ENCODE measurements at places on chromosomes 11 and 22.

DNA sequence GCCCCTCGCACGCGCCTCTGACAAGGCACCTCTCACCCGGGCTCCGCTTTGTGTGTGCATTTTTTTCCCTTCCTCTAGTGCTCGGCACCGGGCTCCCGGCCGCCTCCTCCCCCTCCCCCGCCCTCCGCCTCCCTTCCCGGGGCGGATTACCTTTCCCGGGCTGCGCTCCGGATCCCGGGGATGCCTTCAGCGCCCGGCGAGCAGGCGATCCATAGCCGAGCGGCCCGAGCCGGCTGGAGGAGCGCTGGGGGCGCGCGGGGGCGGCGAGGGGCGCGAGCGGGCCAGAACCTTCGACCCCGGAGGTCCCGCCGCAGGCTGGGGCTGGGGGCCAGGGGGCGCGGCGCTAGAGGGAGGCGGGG lies 282 bp downstream of the MPPED2 start:
- DNase-seq = no peak

GRCh38 chr11:13118650-13119049 lies 109.5 kb downstream of the RASSF10 start:
- no peak for DNase-seq

DNA sequence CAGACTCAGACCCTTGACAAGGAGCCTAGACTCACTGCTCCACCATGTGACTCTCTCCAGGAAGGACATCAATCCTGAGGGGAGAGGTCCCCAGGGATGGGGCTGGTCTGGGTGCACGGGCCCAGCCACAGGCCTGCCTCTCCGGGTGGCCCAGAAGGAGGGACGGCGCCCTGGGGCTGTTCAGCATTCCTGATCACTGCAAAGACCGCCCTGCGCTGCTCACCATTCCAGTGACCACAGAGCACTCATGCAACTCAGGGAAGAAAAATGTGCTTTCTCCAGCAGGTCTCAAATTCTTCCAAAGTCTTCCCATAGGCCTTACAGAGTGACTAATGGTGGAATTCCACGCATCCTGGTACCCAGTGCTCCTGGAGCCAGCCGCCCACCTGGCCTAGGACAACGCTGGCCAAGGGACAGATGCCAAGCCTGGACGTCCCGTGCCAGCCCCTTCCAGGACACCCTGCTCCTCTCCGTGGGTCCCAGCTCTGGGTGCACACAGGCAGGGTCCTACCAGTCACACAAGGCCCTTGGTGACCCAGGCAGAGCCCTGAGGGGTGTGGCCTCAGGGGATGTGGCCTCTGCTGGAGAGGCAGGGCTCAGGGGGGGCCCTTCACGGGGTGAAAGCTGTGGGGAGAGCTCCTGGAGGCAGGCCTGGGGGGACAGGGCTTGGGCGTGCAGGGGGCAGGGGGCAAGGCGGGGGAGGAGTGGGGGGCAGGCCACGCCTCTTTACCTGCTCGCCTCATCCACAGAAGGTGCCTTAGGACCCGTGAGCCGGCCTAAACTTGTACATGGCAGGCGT lies 178.8 kb downstream of the IGLL1 start:
- no peak for DNase-seq

- no peak for DNase-seq
These were observed 39.1 kb downstream of the SLC35F2 start for GRCh38 chr11:107819361-107820014.

DNA sequence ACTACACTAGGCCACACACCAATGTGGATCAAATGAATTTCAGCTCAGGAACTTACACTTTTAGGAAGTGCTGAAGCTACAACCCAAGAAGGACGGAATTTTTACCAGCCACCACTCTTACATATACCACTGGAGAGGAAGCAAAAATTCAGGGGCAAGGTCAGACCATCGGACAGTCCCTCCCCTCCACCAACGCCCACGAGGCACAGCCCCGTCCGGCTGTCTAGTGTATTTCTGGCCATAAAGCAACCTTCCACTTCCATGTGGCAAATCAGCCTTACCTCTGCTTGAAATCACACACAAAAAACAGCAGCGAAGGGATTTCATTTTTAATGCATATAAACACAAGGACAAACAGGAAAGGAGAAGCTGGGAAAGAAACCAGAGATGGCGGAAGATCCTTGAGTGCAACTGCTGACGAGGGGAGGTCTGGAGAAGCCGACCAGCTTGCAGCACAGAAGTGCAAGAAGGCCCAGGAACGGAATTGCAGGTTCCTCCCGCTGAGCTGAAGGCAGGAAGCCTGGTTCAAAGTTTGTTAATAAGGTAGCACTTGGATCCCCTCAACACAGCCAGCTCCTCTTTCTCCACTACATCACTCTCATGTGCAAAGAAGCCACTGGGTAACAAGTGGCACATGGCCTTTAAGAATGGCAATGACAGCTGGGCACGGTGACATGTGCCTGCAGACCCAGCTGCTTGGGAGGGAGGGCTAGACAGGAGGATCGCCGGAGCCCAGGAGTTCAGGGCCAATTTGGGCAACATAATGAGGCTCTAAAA lies 71.5 kb downstream of the SHANK2 start:
- no peak for DNase-seq

DNA sequence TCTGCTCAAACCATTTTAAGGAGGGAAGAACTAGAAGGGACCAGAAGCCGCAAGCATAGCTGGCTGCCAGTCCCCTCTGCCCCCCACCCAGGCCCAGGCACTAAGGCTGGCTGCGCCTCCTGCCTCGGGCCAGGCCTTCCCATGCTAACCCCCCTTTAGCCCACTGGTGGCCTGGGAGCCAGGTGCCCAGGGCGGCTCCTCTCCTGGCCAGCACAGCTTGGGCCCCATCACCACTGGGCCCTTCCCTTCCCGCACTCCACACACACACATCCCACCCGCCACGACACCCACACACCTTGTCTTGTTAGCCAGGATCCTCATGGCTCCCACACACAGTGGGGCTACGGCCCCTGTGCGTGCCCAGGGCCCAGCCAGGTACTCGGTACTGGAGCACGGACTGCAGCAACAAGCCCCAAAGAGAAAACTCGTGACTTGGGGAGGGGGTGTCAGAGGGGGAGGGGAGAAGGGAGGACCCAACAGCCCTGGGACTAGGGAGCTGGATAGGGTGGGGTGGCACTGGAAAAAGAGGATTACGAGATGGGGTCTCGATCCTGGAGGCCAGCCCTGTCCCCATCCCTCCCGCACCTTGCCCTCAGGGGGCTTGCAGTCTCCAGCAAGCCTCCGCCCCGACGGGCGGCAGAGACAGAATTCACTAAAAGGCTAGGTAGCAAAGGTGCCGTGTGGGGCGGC lies 16.0 kb downstream of the BCL9L start:
- no peak for DNase-seq

- no peak for DNase-seq
These were observed 960.1 kb upstream of the FAT3 start for GRCh38 chr11:91264481-91264880.

DNA sequence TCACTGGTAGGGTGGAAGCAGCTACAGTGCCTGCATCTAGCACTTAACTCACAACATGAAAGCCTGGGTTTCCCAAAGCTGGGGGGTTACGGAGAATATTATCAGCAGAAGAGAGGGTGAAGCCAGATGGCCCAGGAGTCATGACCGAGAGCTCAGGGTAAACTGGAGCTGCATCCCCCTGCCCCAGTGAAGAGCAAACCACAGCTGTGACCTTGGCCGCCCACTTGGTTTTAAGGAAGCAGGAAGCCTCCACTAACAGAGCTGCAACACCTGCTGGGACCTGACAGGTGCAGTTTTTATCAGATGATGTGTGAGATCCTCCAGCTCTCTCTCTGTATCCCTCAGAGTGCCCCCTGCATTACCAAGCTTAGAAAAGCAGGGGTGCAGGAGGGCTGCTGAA lies 20.9 kb downstream of the TCP11L1 start:
- no peak for DNase-seq

- no peak for DNase-seq
These were observed 311.6 kb upstream of the PITPNB start for GRCh38 chr22:28230671-28231070.

- DNase-seq = no peak
These were observed 13.5 kb upstream of the EP300 start for GRCh38 chr22:41078931-41079330.

DNA sequence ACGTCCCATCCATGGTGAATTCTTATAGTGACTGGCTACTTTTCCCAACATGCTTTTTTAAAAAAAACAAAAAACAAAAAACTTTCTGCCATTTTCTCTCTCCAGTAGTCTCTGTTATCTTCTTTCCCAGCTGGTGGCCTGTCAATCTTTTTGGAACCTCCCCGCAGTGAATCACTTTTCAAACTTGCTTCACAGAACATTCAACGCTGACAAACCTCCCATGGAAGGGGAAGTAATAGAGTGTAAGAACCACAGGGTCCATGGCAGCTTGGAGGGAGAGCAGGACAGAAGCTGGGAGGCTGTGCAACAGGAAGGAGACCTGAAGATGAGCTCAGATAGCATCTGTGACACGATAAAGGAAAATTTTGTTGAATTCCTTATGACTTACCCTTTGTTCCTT lies 9.8 kb upstream of the CECR2 start:
- DNase-seq = no peak

GRCh38 chr22:38110863-38111852 lies 674 bp upstream of the BAIAP2L2 start:
- no peak for DNase-seq

- DNase-seq = no peak
These were observed 2.5 kb downstream of the RAB36 start for GRCh38 chr22:23147617-23148387.

- DNase-seq = no peak
These were observed 47.8 kb upstream of the PTPRJ start for GRCh38 chr11:47932544-47932943.

- no peak for DNase-seq
These were observed 37.9 kb downstream of the SWAP70 start for GRCh38 chr11:9701799-9702198.

DNA sequence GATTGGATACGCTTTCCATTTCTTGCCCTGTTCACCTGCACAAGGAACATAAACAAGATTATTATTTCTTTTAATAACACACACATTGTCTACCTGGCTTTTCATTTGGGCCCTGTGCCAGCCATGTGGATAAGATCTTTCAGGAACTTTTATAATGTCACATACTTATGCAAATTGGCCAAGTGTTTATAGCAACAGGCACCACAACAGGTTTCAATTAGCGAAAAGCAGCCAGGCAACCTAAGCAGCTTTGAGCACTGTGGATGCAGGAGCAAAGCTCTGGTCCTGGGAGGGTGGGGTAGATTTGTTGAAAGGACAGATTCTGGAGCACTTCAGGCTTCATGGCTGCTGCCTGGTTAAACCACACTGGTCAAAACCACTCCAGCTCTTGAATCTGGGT lies 217.4 kb downstream of the BARX2 start:
- DNase-seq = no peak

DNA sequence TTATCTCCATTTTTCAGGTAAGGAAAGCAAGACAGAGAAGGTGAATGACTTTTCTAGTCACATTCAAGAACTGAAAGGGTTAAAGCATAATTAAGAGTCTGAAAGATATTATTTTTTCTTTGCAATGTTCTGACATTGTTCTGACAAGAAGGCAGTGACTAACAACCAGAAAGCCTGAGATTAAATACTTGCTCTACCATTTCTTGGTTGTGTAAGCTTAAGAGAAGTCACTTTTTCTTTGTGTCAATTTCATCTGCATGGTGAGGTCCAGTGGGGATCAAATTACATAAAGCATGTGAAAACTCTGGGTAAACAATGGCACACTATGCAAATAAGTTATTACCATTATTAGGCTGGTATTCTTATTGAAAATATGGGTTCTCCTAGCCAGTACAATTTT lies 73.7 kb downstream of the PHF21A start:
- DNase-seq = no peak
